Caki2 (cell line): ENCODE measurements at places on chromosomes 6 and 20. TPM values are rescaled to one million over a fixed set of nuclear protein-coding genes. Genes with fewer than 3 reads are reported as not detected.

The DOP1A gene
- total RNA-seq = 2.6 and 4.4 TPM in 2 replicates

- DNase-seq = no peak
Measured at GRCh38 chr20:38315290-38315966, 11.5 kb downstream of the BPI start.

- no peak for DNase-seq
Measured at GRCh38 chr6:2193931-2194330, 51.5 kb downstream of the GMDS start.

DNA sequence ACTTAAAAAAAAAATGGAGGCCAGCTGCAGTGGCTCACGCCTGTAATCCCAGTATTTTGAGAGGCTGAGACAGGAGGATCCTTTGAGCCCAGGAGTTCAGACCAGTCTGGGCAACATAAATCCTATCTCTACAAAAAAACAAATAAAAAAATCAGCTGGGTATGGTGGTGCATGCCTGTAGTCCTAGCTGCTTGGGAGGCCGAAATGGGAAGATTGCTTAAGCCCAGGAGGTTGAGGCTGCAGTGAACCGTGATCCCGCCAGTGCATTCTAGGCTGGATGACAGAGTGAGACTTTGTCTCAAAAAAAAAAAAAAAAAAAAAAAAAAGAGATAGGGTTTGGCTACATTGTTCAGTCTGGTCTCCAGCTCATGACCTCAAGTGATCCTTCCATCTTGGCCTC lies 29.7 kb downstream of the MYO6 start:
- DNase-seq = no peak

- no peak for DNase-seq
Measured at GRCh38 chr6:100987556-100987955, 106.4 kb upstream of the ASCC3 start.

- DNase-seq = no peak
Measured at GRCh38 chr6:117574198-117574597, 28.1 kb downstream of the GOPC start.

GRCh38 chr6:37242429-37243052 lies 15.0 kb upstream of the TBC1D22B start:
- peak; percentile 97 for DNase-seq

DNA sequence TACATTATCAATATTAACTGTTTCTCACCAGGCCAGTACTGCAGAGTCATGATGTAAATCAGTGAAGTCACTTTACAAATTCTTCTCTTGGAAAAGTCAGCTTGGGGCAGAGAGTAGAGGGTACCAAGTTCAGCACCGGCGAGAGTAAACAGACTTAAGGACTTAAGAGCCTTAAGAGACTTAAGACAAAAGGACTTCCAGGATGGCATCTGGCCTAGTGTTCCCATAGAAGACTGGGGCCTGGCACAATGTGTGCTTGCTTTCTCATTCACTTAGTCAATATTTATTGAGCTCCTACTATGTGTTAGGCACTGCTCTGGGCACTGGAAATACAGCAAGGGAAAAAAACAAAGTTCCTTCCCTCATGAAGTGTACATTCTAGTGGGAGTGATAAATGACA lies 1.4 kb upstream of the SNPH start:
- DNase-seq = no peak
